Neural progenitor cell (in vitro differentiated cells): ENCODE measurements at places on chromosomes 11 and 22. TPM values are rescaled to one million over a fixed set of nuclear protein-coding genes. Genes with fewer than 3 reads are reported as not detected.

DNA sequence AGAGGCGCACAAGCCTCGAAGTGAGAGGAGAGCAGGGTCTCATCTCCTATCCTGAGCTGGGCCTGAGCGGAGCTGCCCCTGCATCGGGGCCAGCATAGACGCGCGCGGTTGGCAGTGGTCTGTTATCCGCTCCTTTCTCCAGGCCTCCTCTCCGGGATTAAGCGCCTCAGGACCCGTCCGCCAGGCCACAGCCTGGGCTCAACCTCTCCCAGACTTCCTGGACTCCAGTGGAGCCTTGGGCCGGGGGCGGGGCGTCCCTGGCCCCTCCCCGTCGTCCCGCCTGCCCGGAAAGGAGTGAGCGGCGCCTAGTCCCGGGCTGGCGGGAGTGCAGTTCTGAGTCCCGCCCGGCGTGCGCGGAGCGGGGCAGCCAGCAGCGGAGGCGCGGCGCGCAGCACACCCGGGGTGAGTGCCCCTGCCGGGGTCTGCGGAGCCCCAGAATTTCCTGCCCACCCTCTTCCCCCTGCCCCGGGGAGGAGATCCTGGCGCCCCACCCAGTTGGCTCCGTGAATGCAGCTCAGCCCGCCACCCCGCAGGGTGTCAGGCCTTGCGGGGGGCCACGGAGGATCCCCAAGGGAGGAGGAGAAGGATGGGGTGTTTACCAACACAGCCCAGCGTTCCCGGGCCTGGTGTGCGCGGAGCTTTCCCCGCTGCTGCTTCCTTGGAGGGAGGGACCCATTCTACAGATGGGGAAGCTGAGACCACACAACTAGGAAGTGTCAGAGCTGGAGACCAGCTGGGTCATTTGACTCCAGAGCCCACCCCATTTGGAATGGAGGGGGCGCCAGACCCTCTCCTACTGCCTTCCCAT is at the start of gene TCIRG1:
TCIRG1 (plus strand) TSS at position 308 of the 808 bp plus-strand sequence. CDS start 2,247 bp downstream, outside the sequence.
- DNase-seq, result peak; percentile 78

GRCh38 chr11:111585371-111585770 is 16.9 kb upstream of the SIK2 start:
- DNase-seq, result no peak

The LRRC10B gene
- 0.74 TPM in 1 of 2 replicates, not detected in the other for total RNA-seq

DNA sequence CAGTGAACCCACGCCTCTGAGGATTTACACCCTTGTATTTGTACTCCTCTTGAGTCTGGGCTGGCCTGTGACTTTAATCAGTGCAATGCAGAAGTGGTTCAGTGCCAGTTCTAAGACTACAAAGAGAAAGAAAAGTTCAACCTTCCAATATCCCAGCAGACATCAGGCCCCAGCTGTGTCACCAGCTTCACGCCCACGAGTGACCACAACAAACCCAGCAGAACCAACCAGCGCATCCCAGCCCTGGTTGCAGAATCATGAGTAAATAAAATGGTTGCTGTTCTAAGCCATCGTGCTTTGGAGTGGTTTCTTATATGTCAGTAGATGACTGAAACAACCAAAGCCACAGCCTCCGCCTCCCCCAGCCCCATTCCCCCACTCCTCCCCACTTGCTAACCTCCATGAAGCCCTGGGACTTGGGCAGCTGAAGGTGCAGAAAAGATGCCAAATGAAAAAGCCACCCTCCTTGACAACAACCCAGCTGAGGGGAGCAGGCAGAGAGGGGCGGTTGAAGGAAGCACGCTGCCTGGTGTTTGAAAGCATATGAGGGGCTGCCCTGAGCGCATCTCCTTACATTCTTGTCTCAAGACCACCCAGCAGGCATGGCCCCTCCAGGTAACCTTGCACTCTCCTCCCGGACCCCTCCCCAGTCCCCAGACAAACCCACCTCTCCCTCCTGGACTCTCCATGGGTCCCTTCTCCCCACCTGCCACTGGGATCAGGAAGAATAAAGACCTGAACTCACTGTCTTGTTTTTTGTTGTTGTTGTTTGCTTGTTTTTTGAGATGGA is 20.9 kb downstream of the TSKU start:
- no peak for DNase-seq

- DNase-seq, result no peak
Measured at GRCh38 chr11:84465040-84465439, 1162.1 kb downstream of the DLG2 start.

DNA sequence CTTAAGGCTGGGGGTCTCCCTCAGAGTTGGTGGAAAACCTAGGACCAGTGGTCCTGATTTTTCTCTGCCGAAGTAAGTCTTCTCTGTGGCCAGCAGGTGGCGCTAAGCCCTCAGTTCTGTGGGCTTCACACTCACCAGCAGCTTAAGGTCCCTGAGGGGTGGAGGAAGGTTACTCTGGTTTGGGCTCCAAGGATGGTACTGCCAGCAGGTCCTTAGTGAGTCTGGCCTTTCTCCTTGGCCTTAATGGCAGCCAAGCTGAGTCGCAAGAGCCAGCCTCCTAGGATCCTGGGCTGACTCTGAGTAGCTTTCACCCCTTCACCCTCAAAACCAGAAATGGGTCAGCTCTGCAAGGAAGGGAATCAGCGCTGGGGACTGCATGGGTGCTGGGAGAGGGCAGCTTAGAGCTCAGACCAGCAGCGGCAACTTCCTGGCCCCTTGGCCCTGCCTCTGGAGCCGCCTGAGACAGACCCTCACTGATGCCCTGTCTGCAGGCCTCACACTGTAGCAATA is 4.4 kb downstream of the KCNJ11 start:
- DNase-seq, result peak; percentile 94

The ARL14EP gene
- 25.7 and 54.8 TPM in 2 replicates for total RNA-seq

The TH gene
- 2.0 and 6.2 TPM in 2 replicates for total RNA-seq

The ANO5 gene
- 9.9 and 16.5 TPM in 2 replicates for total RNA-seq

The GRAP2 gene
- total RNA-seq, result not detected in 2 replicates

- no peak for DNase-seq
Measured at GRCh38 chr22:47139790-47140119, 377.3 kb downstream of the TBC1D22A start.

The OR52I1 gene
- not detected in 2 replicates for total RNA-seq
